Fibroblast of the aortic adventitia (primary cell): ENCODE measurements at places on chromosomes 4 and X.

DNA sequence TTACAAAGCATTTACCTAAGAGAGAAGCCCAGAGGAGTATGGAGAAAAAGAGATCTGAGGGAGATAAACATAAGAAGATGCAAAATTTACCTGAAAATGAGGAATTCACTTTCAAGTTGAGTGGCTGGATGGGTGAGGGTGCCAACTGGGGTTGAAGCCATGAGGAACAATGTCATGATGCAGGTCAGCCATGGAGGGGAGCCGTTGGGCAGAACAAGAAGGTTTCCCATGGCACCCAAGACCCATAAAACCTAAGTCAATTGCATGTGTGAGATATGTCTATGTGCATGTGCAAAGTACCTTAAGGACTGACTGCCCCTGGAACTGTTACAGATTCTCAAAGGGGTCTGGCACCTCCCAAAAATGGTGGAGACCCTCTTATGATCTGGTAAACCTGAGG lies 46.6 kb upstream of the PRRG1 start:
- DNase-seq = peak; percentile 21

GRCh38 chrX:71958281-71958675 lies 47.6 kb downstream of the NHSL2 start:
- no peak for DNase-seq

DNA sequence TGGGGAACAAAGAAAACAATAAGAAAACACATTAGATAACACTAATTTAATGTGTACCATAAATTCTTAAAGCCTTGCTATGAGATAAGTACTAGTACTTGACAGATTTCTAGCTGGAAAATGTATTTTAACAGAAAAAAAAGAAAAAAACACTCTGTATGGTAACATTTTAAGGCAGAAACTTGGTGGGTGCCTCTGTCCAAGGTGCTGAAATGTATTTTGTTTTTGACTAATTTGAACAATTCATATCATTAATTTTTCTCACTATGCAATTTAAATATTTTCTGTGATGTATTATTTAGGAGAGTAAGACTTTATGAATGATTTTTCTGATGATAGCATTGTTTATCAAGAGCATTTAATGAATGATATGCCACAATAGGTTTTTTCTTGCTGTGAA lies 107.5 kb downstream of the GABRG1 start:
- no peak for DNase-seq

DNA sequence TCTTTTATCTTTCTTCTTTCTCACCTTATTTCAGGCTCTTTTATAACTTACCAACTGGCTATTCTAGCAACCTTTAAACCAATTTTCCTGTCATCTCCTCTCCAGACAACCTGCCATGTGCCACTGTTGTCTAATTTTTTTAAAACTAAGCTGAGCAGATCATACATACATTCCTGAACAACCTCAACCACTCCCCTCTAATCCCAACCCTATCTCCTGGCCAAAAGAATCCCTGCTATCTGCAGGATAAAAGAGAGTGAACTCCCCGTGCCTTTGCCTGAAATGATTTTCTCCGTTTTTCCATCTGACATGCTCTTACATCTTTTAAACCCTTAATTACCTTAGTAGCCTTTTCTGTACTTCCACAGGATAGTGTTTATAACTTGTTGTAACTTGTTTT lies 35.5 kb downstream of the DCUN1D4 start:
- no peak for DNase-seq

GRCh38 chrX:133215747-133216146 lies 2.4 kb downstream of the TFDP3 start:
- no peak for DNase-seq

- DNase-seq = no peak
Measured at GRCh38 chrX:154458954-154459778, 1.1 kb downstream of the PLXNA3 start.

- no peak for DNase-seq
Measured at GRCh38 chr4:184099535-184099966, 118.1 kb downstream of the ENPP6 start.

- no peak for DNase-seq
Measured at GRCh38 chr4:36476135-36476534, 194.7 kb downstream of the DTHD1 start.

DNA sequence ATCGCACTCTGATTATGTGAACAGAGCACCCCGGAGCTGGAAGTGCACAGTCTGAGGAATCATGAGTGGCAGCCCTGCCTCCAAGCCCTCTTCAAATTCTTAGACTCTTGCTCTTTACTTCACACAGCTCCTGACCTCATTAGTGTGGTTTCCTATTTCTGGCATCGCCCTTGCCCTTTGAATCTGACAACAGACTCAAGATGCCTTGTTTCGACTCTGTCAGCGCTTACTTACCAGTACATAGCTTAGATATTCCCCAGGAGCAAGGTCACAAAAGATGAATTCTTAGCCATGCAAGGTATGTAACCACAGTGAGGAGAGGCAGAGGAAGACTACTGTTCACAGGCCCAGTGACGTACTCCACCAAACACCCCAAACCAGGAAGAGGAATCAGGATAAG lies 167.2 kb downstream of the KDR start:
- no peak for DNase-seq

GRCh38 chrX:46029777-46030176 lies 515.4 kb downstream of the ZNF674 start:
- DNase-seq = no peak

DNA sequence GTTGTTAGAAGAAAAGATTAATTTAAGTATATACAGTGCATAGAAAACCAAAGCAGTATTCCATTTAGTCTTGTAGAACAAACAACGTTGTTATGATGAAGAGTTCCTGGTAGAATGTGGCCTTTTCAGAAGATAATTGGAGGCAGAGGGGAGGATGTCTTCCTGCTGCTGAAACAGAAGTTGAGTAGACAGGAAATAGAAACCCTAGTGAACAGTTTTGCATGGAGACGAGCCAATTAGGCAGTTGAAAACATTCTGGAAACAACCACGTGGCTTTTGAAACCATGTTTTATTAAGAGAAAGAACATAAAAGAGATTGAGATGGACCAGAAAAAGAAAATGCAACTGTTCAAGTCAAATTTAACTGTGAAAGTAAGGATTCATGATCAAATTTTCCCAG lies 325.2 kb downstream of the CAMK2D start:
- DNase-seq = peak; percentile 87

GRCh38 chrX:71067712-71068043 lies 456 bp downstream of the SNX12 start:
- DNase-seq = no peak

- peak; percentile 73 for DNase-seq
Measured at GRCh38 chrX:106897259-106897658, 5.9 kb downstream of the RIPPLY1 start.

- no peak for DNase-seq
Measured at GRCh38 chrX:43560247-43560946, 95.7 kb upstream of the MAOA start.

GRCh38 chr4:128690011-128690410 lies 119.5 kb upstream of the JADE1 start:
- DNase-seq = no peak

DNA sequence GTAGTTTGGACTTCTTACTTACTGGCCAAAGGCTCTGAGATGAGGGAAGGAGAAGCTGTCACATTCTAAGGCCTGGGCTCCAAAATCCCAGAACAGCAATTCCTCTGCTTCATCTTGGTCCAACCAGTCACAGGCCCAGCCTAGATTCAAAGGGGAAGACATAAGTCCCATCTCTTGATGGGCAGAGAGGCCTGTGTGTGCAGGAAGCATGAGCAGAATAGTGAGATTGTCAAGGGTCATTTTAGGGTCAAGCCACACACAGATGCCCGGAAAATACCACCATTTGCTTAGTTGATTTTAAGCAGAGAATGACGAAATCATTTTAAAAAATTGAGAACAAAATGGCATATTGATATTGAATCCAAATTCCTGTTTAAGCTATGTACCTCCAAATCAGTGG lies 580.9 kb upstream of the ZFP42 start:
- DNase-seq = no peak

DNA sequence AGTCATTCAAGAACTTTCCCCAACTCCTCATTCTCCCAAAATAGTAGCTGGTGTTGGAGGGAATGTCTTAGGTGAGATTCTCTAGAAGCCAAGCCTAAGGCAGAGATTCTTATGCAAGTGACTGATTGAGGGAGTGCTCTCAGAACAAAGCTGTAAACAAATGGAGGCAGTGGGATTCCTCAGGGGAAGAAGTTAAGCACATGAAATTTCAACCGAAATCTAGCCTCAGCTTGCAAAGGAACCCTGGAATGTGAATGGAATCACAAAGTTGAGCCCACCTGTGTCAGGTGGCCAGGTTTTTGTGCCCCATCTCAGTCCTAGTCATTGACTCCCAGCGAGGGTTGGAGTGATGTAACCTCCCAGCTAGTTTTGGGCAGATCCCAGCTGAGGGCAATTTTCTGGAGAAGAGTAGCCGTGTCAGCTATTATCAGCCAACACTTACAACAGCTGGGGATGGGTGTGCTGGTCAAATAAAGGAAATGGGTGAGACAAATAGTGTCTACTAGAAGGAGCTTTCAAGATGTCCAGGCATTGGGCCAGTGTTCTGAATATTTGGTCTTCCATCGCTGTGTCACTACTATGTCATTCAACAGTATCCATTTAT lies 29.7 kb upstream of the FGF2 start:
- DNase-seq = peak; percentile 29

DNA sequence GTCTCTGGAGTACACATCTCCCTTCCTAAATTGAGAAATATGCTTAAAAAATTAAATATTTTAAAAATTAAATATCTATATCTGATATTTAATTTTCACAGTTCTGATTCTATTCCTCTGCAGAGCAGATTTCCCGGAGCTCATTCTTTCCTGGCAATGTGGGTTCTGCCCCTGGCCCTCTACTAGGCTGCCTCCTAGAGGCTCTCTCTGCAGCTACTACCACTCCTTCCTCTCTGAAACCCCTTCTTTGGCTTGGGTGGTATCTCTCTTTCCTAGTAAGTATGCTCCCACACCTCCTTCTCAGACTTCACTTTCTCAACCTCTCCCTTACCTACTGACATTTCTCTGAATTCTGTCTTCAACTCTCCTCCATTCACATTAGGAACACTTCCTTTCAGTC lies 45.3 kb downstream of the RPGR start:
- DNase-seq = peak; percentile 50

GRCh38 chr4:38177641-38178391 lies 217.6 kb downstream of the PTTG2 start:
- peak; percentile 84 for DNase-seq

DNA sequence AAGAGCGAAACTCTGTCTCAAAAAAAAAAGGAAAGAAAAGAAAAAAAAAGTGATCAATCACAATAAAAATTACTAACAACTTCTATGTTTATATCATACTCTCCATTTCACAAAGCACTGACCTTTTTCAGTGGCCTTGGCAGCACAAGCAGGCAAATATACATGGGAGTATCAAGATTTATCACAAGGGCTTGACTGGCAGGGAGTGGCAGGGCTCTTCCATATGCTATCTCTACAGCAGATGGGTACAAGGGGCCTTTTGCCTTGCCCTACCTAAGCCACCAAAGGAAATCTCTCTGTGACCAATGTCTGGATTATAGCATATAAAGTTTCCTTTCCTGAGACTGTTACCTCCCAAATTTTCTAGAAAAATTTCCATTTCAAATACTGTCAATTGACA lies 24.4 kb downstream of the TSPAN5 start:
- no peak for DNase-seq

DNA sequence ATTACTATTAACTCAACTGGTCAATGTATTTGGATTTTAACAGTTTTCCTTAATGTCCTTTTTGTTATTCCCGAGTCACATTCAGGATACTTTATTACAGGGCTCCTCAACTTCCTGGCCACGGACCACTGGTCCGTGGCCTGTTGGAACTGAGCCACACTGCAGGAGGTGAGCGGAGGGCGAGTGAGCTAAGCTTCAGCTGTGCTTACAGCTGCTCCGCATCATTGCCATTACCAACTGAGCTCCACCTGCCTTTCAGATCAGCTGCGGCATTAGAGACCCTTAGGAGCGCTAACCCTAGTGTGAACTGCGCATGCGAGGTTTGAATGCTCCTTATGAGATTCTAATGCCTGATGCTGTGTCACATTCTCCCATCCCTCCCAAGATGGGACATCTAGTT lies 591.7 kb downstream of the CCSER1 start:
- no peak for DNase-seq

- DNase-seq = no peak
Measured at GRCh38 chrX:81304563-81304962, 102.7 kb downstream of the SH3BGRL start.

GRCh38 chr4:80136270-80136669 lies 61.0 kb upstream of the PRDM8 start:
- no peak for DNase-seq

- DNase-seq = peak; percentile 58
Measured at GRCh38 chr4:55742655-55743202, 76.9 kb upstream of the EXOC1L start.

DNA sequence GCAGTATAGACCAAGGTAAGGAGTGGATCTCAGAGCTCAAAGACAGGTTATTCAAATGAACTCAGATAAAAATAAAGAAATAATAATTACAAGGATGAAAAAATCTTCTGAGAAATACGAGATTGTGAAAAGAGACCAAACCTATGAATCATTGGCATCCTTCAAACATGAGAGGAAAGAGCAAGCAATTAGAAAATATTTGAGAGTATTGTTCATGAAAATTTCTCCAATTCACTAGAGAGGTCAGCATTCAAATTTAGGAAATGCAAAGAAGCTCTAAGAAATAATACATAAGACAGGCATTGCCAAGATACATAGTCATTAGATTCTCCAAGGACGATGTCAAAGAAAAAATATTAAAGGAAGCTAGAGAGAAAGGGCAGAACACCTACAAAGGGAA lies 93.5 kb upstream of the GALNTL6 start:
- no peak for DNase-seq

DNA sequence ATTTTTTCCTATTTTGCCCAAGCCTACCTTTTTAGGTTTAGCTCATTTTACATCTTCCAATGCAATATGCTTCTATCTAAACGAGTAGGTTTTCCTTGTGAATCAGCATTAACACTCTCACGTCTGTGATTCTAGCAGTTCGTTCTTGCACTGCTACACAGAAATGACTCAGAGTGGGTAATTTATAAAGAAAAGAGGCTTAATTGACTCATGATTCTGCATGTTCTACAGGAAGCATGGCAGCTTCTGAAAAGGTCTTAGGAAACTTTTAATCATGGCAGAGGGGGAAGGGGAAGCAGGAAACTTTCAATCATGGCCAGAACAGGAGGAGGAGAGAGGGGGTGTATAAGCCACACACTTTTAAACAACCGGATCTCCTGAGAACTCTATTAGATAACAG lies 44.9 kb downstream of the SPANXN1 start:
- DNase-seq = no peak

DNA sequence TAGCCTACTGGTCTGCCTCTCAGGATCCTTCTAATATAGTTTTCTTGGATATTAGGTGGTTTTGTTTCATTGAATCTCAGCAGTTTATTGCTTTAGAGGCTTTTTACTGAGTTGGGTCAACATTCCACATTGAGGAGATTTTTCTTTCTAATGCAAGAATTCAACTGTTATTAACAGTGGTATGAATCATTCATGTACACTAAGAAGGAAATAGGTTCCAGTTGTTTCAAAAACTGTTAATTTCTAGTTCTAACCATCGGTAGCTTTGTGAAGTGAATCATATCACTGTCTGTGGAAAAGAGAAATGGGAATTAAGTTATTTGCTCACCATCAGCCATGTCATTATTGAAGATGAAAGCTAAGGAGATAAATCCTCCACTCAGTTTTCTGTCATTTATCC lies 331.5 kb downstream of the RPA4 start:
- DNase-seq = no peak
